A549 treated with DMSO at 1 μM for 4 hours (cell line): ENCODE measurements at places on chromosomes 6 and 20. TPM values are rescaled to one million over a fixed set of nuclear protein-coding genes. Genes with fewer than 3 reads are reported as not detected.

Gene STMND1
- not detected in 5 replicates for total RNA-seq

Gene BNIP5
- total RNA-seq: not detected in 5 replicates

Gene OR2H1
- not detected in 5 replicates for total RNA-seq

Gene GPLD1
- 0.84 to 1.1 TPM (median 0.91 TPM) in 5 replicates for total RNA-seq

Gene B3GAT2
- total RNA-seq: 0.02 to 0.06 TPM (median 0.04 TPM) in 3 of 5 replicates, not detected in the others

Gene GLP1R
- not detected in 5 replicates for total RNA-seq
